ENCODE measurements at places on chromosomes 1 and 21. TPM values are rescaled to one million over a fixed set of nuclear protein-coding genes. Genes with fewer than 3 reads are reported as not detected.
A peak's percentile ranks its signal among the peaks of the same experiment; 100 is the strongest.

DNA sequence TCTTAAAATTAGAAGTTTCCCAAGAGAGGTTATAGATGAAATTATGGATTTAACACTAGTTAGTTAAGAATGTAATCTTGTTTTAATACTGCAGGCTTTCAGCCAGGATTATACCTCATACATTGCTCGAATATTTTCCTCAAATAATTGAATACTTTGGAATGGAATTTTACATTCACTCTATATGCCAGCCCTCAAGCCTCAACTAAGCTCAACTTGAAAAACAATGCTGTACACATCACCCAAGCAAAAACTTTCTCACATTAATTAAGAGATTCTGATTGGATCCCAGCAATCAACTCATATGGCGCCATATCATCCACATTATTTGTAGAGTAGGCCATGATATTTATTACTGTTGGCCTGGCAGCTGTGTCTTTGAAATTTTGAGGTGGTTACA lies 710.7 kb upstream of the ADAMTS5 start:
- no peak for DNase-seq

The GNG12 gene
- 49.6 TPM for total RNA-seq

DNA sequence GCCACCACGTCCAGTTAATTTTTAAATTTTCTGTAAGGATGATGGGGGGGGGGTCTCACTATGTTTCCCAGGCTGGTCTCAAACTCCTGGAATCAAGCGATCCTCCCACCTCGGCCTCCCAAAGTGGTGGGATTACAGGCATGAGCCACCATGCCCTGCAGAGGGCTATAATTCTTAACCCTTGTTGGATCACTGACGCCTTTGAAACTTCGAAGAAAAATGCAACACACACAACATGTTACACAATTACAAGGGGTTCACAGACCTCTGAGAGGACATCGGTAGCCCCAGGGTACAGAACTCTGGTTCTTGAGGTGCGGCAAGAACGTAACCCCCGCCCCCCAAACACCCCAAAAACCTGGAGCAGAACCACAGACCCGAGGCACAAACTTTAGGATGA lies 8.4 kb upstream of the LUZP1 start:
- DNase-seq: no peak

GRCh38 chr1:51328279-51328678 lies 2.1 kb downstream of the TTC39A start:
- DNase-seq: no peak

The C1orf174 gene
- total RNA-seq: 33.7 TPM

The CALML6 gene
- total RNA-seq: 2.3 TPM

The WDR64 gene
- not detected for total RNA-seq

DNA sequence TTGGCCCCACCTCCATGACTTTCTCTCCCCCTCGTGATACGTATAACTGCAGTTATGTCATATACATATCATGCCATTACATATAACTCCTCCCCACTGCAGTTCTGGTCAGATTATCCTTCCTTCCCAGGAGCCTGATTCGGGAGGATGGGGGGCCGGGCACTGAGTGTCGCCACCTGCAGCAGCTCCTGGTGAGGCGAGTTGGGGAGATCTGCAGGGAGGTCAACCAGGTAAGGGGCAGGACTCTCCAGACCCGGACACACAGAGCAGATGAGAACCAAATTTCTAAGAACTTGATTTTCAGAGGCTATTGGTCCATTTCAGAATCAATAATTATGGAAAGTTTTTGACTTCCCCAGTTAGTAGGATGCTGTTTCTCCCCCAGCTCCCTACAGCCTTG lies 19.5 kb downstream of the HYI start:
- DNase-seq: no peak

DNA sequence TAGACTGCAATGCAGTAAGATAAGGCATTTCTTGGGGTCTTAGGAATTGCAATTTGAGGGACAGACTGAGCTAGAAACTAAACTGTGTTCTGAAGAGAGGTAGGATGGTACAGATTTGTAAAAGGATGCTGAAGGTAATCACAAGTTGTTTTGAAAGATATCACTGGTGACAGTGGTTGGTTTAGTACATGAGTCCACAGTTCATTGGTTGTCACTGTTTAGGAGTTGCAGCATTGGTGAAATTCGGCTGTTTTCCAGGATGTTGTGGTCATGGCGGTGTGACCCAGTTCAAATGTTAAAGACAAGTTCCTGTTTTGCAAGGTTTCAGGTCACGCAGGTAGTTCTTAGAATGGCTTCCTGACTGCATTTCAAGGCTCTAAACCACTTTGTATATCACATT lies 292.8 kb upstream of the B3GALT2 start:
- no peak for DNase-seq

DNA sequence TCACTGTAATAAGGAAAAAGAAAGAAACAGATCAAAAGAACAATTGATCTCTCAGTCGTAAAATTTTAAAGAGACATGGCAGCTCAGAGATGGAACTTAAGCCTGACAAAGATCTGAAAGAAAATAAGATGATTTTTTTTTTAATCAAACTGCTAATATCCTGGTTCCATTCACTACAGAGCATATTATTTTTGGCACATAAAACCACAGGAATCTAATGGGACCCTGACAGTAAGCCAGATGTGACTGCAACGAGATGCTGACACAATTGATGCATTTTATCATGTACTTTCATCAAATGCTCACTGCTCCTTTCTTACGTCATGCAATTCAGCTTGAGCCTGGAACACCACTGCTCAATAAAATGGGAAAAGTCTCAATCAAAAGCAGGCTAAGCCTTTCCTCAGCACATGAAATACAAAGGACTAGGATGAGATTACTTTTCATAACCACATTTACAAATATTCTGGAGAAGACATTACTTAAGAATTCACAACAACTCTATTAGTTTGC lies 16.6 kb downstream of the GPATCH2 start:
- no peak for DNase-seq

GRCh38 chr1:108320849-108321248 lies 77.0 kb upstream of the NBPF4 start:
- DNase-seq: no peak

- no peak for DNase-seq
These were observed 2.0 kb downstream of the KRTAP12-2 start for GRCh38 chr21:44664691-44665090.

GRCh38 chr1:113242481-113242880 lies 147.8 kb upstream of the MAGI3 start:
- DNase-seq: no peak

DNA sequence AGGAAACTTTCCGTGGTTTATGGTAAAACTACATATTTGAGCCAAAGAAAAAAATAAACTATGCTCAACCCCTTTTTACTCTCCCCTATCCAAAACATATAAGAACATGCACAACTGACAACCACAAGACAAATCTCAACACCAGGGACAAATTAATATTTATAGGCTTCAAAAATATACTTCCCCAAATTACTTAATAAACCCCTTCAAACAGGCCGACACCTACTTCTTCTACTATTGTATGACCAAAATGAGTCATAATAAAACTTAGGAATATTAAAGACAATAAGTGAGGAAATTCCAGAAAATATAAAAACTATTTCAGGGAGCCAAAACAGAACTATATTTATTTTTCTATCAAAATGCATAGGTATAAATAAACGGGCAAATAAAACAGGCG lies 71.5 kb downstream of the TGFBR3 start:
- no peak for DNase-seq

DNA sequence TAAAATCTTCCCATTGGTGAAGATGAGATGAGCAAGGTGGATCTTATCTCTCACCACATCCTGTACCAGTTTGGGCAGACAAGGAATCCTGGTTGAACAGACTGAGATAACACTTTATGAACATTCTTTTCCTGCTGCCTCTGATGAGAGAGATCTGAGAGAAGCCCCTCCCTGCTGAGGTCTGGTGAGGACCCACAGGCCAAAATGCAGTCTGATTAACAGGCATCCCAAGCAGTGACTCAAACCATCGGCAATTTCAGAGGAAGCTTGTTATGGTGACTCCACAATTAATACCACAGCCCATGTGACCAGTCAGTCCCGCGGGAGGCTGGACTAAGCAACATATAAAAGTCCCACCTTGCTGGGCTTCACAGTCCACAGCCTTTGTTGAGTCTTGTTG lies at the start of gene PRR9:
TSS of gene PRR9 (plus strand) at position 373 of the 400 bp plus-strand sequence. CDS start 561 bp downstream, outside the sequence.
- no peak for DNase-seq

- no peak for DNase-seq
These were observed 15.0 kb upstream of the FCAMR start for GRCh38 chr1:206985162-206985749.

DNA sequence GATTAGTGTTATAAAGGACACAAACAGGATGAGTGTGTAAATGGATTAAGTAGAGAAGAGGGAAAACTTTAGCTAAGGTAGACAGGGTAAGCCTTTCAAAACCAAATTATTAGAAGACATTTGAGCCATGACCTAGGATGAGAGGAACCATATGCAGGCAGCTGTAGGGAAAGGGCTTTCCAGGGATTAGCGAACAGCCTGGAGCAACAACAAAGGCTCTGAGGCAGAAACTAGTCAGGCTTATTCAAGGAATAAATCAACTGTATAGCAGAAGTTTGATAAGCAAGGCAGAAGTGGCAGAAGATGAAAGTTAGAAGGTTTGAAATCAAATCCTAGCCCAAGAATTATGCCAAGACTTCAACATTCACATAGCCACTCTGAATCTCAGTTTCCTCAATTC lies 21.3 kb downstream of the AIDA start:
- DNase-seq: no peak

DNA sequence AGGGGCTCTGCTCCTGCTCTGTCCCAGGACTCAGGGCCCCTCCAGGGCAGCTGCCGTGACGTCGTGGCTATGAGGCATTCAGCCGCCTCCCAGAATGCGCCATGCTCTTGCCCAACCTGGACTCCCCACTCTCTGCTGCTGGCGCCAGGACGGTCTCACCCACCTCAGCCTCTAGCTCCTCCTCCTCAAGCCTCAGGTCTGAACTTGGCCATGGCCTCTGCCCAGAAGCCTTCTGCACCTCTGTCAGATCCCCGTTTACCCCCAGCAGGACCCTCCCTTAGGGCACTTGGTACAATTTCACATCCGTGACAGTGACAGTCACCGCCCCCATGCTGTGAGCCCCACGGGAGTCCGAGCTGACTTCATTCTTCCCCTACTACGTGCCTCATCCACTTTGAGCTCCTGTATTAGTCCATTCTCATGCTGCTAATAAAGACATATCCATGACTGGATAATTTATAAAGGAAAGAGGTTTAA lies 4.9 kb downstream of the CSTB start:
- no peak for DNase-seq

The RIPPLY3 gene
- not detected for total RNA-seq

- no peak for DNase-seq
These were observed 275.1 kb upstream of the GJB5 start for GRCh38 chr1:34479731-34480130.

GRCh38 chr1:18394563-18395156 lies 86.1 kb upstream of the KLHDC7A start:
- DNase-seq: no peak

GRCh38 chr1:243719476-243719875 lies 130.6 kb downstream of the AKT3 start:
- DNase-seq: no peak

GRCh38 chr1:5905436-5905835 lies 86.8 kb downstream of the NPHP4 start:
- no peak for DNase-seq

GRCh38 chr21:42515708-42516502 lies 2.3 kb downstream of the SLC37A1 start:
- peak; percentile 48 for DNase-seq

DNA sequence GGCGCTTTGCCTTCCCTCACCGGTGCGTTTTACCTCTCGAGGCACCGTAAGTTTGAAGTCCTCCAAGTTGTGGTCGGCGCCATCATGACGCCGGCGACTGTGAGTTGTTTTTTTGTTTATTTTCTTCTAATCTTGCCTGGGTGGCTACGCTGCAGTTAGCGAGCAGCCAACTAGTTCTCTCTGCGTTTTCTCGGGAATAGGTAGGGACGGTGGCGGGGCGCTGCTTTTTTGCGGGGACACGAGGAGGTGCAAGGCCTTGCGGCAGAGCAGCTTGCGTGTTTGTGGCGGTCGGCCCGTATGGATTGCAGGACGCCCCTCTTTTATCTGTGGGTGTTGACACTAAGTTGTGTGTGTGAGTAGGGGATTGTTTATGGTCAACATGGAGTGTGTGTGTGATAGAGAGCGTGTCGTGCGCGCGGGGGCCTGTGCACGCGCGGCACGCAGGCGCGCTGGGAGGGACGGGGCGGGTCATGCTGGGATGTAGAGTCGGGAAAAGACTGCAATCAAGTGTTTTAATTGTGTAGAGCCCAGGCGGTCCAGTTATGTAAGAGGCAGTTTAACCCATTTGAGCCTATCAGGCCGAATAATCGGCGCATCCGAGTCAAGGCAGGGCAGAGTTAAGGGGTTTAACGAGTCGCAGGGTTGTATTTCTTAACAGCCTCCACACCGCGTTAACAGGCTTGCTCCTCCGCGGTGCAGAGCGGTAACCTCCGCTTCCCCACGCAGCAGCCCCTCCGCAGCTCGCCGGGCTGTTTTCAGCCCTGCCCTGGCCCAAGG lies 1.2 kb upstream of the NEGR1 start:
- DNase-seq: no peak

- DNase-seq: no peak
These were observed 1.3 kb upstream of the LIN28A start for GRCh38 chr1:26409191-26409807.

DNA sequence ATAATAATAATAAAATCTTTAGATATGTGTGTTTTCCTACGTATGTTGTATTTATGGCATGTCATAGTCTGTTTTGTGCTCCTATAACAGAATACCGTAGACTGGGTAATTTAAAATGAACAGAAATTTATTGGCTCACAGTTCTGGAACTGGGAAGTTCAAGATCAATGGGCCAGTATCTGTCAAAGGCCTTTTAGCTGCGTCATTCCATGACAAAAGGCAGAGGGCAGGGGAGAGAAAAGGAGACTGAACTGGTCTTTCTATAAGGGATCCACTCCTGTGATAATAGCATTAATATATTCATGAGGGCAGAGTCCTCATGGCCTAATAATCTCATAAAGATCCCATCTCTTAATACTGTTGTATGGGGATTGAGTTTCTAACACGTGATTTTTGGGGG lies 7.1 kb upstream of the SFT2D2 start:
- DNase-seq: no peak

GRCh38 chr1:98881901-98882300 lies 122.8 kb downstream of the PLPPR5 start:
- DNase-seq: no peak

The LSM10 gene
- total RNA-seq: 49.5 TPM

The APCS gene
- total RNA-seq: 0.42 TPM

GRCh38 chr1:36956570-36956969 lies 77.7 kb downstream of the GRIK3 start:
- DNase-seq: no peak

Data from HCT116 (cell line).